Activated CD8-positive, alpha-beta memory T cell treated with anti-CD3 and anti-CD28 coated beads, Interleukin-2, amount 50 U/mL, for 4 hours (primary cell): ENCODE measurements at places on chromosomes 6 and 20.

GRCh38 chr6:105821027-105821426 is 265.1 kb upstream of the PRDM1 start:
- no peak for DNase-seq

GRCh38 chr6:81978230-81978629 is 225.7 kb upstream of the TENT5A start:
- no peak for DNase-seq

DNA sequence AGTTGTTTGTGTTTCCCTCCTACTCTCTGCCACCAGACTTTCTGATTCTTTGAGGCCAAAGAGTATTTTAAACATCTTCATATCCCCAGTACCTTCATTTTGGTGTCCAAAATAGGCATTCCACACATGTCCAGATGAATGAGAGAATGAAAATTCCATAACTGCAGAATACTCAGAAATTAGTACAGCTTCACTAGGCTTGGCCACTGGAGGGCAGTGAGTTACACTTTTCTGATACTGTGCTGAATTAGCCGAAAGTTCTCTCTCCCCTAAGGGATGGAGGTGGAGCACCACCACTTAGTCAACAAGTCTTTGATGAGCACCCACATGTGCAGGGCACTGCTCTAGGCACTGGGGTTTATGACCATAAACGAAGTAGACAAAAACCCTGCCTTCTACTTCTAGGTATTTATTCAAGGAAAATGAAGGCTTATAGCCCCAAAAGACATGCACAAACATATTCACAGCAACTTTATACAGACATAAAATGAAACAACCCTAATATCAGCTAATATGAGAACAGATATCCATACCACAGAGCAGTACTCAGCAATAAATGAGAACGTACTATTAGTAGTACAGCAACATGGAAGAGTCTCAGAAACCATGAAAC is 46.1 kb upstream of the TMEM217 start:
- no peak for DNase-seq

GRCh38 chr20:17543531-17544131 is 12.5 kb upstream of the BFSP1 start:
- no peak for DNase-seq

DNA sequence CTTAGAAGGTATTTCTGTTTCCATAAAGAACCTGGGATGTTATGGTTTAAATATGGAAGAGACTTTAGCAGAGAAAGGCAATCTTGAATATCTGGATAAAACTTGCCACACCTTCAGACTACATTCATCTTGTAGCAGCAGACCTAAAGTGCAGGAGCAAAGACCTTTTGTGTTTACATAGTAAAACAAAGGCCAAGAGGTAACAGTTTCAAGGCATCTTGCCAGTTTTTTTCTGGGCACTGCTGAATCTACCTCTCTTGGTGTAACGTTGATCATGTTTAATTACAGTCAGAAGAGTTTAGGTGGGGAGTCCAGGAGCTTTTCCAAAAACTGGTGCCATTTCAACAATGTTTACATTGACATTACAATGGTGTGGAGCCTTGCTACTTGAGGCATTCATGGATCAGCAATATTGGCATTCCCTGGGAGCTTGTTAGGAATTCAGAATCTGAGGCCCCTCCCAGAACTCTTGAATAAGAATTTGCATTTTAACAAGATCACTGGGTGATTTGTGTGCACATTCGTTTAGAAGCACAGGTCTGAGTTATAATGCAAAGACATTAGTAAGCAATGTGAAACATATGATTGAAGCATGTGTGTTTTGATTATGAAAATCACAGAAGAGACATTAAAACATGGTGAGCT is 94.5 kb downstream of the F13A1 start:
- DNase-seq, result no peak

GRCh38 chr20:2657674-2658073 is 5.2 kb downstream of the NOP56 start:
- no peak for DNase-seq

GRCh38 chr6:4369616-4370015 is 234.2 kb upstream of the ECI2 start:
- DNase-seq, result no peak

DNA sequence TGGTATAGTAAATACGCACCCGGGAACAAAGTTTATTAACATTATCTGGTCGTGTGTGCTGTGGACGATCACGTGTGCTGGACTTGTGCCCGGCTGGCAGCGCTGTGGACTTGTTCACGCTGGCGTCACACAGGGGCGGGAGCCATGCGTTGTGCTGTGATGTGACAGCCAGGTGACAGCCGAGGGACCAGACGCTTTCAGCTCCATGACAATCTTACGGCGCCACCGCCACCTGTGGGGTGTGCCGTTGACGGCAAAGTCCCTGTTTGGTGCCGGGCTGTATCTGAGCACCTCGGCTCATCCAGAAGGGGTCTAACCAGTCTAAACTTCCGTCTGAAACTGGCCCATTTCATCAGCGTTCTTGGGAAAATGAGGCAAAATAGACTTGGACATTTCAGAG is 25.2 kb downstream of the DLL1 start:
- DNase-seq, result no peak

- DNase-seq, result no peak
These were observed 85.2 kb downstream of the FKBP5 start for GRCh38 chr6:35603326-35604202.

- no peak for DNase-seq
These were observed 8.0 kb upstream of the SIM1 start for GRCh38 chr6:100472674-100473073.

DNA sequence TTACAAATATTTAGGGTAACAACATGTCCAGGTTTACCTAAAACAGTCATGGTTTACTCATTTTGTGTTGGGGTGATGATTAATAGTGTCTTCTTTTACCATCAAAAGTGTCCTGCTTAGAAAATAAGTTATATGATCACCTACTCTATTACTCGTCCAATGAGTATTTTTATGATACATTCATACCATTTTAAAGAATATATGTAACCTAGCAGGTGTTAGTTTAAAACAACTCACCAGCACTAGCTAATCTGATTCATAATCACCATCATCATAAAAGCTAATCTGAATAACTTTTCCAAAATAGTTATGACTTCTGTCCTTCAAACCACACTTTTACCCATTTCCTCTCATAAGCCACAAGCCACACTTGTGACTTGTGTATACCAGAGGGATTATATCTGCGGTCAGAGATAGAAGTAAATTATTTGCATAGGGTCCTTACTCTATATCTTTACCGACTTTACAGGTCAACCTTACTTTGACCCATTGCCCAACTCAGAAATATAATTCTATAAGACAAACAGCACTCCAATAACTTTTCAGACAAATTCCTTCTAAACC is 33.3 kb upstream of the NRN1 start:
- DNase-seq, result no peak

DNA sequence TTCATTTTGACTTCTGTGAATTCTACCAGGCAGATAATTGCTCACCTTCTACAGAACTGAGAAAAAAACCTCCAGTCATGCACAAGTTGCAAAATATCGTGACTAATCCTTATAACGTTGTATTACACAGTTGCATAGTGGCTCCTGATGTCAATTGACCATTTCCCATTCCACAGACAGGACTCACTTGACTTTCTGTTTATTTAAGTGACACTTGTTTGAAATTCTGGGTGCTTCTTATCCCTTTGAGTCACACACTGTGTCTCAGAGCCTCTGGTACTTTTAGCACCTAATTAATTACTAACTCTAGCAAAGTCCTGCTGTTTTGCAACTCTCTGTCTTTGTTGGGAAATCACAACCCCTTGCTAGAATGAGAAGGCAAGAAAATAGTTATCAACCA is 16.2 kb upstream of the RSPO3 start:
- DNase-seq, result no peak

DNA sequence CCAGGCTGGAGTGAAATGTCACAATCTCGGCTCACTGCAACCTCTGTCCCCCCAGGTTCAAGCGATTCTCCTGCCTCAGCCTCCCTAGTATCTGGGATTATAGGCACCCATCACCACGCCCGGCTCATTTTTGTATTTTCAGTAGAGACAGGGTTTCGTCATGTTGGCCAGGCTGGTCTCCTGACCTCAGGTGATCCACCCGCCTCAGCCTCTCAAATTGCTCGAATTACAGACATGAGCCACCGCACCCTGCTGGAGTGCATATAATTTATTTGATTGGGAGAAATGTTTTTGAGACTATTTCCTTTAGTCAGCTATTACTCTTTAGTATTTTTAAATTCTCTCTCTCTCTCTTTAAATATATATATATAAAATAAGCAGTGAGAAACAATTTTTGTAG is 29.8 kb downstream of the FAM83B start:
- DNase-seq, result no peak

DNA sequence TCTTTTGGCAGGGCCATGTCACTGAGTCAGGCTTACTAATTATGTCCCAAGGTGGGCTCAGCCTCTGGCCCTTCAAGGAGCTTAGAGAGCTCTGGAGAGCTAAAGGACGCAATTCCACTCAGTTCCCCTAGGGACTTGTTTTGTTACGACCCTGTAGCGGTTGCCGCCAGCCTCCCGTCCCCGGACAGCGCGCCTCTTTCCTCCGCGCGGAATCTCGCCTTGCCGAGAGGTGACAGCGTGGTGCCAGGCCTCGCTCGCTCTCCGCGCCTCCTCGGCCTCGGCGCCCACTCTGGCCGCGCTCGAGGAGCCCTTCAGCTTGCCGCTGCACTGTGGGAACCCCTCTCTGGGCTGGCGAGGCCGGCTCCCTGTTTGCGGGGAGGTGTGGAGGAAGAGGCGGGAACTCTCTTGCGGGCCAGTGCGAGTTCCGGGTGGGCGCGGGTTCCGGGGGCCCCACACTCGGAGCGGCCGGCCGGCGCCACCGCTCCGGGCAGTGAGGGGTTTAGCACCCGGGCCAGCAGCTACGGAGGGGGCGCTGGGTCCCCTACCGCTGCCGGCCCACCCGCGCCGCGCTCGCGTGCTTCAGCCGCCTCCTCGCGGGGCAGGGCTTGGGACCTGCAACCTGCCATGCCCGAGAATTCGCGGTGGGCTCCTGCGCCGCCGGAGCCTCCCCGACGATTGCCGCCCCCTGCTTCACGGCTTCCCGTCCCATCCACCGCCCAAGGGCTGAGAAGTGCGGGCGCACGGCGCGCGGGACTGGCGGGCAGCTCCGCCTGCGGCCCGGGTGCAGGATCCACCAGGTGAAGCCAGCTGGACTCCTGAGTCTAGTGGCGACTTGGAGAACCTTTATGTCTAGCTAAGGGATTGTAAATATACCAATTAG is 9.9 kb upstream of the ZNF311 start:
- DNase-seq, result no peak

DNA sequence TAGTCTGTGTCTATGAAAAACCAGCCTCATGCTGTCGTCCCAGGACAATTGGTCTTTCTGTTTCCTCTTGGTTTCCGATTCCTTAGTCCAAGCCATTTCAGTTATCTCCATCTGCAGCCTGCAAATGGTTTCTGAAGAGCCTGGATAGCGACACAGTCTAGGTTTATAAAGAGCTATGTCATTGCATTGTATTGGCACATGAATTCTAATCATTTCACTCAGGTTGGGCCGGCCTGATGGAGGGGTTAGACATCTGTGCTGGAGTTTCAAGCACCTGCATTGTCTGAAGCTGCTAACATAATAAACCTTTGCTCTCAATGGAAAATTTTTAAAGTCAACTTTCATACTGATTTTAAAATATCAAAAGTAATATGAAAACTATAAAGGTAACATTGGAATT is 232.6 kb upstream of the MAP3K7 start:
- no peak for DNase-seq

DNA sequence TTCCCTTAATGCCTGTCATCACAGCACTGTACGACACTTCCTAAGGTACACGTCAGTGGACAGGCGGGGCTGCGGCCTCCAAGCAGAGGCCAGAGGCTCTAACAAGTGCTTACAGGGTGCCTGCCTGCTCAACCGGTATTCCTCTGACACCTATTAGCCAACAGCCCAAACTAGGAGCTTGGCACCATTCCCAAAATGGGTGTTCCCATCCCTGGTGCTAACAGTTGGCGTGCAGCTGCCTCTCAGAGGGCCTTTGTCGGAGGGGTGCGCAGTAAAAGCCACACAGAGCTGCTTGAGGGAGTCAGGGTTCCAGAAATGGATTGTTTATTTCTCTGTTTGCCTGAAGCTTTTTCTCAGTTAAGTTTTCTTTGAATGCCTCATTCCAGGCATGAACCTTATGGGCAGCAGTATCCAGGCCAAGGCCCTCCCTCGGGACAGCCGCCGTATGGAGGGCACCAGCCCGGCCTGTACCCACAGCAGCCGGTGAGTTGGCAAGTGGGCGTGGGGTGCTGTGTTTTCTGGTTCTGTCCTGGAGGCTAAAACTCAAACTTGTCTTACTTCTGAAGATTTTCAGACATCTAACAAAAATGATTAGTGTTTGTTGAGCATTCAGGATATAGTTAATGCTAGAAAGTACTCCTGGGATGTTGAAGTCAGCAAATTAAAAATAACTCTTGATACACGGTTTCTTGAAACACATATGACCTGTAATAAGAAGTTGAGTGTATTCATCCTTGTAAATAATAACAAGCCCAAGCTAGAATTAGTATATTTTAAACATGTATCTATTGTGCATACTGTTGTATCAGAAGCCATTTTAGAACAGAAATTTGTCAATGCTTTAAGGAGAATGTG is 124.7 kb downstream of the TMEM242 start:
- DNase-seq, result no peak

- no peak for DNase-seq
These were observed 429.7 kb upstream of the RUNX2 start for GRCh38 chr6:44898296-44898930.

DNA sequence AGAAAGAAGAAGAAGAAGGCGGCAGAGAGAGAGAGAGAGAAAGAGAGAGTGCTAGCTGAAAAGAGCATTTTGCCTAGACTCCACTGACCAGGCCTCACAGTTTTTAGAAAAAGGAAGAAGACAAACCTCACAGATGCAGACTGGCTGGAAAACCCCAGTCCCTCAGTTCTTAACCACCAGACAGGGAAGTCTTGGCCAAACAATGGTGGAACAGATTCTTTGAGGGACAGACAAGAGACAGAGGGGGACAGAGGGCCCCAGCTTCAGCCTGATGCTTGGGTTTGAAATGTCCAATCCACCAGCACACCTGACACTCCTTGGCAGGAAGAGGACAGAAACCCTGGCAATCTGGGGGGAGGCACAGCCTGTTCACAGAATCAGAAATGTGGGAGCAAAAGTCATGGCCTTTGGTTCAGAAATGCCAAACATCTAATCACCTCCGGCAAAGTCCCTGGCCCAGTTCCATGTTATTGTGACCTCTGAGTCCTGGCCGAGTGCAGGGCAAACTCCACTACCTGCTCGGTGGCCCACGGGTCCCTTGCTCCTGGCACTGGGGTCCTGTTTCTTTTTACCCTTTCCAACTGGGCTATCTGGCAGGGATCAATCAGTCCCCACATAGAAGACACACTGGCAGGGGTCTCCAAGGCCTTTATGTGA is 235.2 kb downstream of the LY86 start:
- DNase-seq, result no peak

DNA sequence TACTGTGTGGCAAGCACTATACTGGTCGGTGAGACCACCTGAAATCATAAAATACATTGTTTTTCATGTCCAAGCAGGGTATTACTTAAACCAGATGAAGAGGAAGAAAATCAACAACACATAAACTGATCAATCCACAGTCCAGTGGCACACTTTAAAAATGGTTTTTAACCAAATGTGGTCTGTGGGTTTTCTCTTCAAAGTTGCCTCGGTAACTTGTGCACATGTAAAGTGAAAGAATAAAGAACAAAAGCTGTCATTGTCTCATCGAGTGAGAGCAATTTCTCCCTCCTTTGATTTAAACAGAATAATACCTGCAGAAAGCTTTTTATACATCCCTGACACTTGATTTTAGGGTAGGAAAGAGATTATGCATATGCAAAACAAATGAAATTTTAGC is 3.7 kb downstream of the FLRT3 start:
- DNase-seq, result no peak
